Occipital lobe (tissue), 3 donors: ENCODE measurements at places on chromosomes 6 and 20.

- DNase-seq, result no peak
Measured at GRCh38 chr20:10225439-10226060, 6.9 kb downstream of the SNAP25 start.

DNA sequence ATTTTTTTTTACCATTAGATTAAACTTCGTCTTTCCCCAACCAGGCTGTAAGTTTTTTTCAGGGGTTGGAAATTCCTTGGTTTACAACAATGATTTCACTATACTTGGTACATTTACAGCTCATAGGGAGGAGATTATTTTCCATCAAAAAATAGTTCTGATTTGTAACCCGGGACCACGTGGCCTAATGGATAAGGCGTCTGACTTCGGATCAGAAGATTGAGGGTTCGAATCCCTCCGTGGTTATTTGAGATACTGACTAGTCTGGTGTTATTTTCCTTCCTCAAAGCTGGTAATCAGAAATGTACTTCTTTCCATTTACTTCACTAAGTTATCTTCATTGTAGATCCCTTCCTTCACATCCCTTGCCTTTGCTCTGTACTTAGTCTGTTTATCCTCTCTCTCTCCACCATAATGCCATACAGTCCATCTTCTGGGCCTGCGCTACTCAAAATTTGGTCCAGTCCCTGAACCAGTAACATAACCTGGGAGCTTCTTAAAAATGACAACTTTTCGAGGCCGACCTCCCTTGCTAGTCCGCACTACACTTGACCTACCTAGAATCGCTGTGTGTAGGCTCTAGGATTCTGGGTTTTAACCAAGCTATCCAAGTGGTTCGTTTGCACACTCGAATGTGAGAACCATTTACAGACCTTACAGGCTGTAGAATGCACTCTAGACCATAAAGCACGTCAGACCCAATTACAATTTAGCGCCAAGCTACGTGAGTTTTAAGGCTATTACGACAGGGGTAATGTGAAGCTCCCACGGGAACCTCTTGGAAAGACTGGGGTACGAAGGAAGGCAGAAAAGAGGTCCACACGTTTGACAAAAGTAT, 42.1 kb upstream of the BTN3A2 start:
- DNase-seq, result no peak

DNA sequence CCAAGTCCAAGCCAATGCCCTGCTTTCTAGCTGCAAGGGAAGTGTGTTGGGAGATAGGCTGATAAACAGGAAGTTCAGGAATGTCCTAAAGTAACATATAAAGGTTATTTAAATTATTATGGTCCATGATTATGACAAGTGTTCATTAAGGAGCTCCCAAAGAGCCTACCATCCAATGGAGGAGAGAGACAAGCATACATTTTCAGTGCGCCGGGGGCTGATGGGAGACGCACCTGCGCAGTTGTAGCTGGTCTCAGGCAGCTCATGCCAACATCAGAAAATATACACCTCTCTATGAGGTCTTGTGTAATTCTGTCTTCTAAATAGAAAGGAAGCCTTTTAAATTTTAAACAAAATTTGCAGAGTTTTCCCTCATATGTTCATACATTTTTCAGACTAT, 12.6 kb upstream of the SFT2D1 start:
- DNase-seq, result no peak

DNA sequence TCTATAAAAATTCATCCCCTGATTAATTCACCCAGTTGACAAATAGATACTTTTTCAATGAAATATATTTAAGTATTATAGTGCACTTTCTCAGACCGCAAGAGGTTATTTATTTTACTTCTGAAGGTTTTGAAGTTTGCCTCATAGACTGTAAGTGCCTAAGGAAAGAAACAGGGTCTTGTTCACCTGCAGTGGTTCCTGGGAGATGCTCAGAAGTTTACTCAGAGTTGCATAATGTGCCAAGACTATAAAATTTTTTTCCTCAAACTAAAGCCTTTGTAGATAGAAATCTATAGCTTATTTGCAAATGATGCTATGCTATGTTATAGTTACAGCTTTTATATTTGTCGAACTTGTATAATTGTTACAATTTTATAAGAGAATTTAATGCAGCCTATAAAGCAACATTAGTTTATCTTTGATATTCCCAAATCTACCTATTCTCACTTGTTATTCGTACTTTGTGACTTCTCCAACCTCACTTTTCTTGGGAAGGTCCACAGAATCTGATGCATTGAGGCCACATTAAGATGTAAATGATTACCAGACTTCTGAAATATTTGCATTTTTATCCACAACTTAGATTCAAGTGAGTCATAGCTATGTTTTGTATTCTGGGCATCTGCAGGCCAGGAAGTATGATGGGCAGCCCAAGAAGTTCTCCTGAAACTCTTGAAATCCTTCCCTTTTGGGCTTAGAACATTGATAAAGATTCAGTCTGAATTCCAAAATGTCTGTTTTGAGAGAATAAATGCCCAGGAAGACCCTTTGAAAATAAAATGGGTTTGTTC, 35.7 kb downstream of the KCNQ5 start:
- no peak for DNase-seq

DNA sequence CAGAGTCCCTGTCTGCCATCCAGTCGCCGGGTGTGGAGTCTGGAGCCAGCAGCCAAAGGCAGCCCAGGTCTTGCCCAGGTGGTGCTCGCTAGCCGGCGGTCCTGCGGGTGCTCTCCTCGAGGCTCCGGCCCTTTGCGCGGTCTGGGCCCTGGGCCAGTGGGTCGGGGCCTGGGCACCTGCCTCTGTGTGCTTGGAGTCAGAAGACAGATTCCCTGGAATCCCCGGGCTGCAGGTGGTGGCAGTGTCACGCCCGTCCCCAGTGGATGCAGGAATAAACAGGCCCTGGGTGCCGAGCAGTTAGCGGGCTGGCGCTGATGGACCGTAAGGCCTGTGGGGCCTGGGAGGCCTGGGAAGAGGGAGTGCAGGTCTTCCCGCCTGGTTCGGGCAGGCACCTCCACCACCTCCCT, 5.3 kb downstream of the SS18L1 start:
- no peak for DNase-seq

- no peak for DNase-seq
Measured at GRCh38 chr20:19598117-19598850, 159.8 kb upstream of the RIN2 start.

DNA sequence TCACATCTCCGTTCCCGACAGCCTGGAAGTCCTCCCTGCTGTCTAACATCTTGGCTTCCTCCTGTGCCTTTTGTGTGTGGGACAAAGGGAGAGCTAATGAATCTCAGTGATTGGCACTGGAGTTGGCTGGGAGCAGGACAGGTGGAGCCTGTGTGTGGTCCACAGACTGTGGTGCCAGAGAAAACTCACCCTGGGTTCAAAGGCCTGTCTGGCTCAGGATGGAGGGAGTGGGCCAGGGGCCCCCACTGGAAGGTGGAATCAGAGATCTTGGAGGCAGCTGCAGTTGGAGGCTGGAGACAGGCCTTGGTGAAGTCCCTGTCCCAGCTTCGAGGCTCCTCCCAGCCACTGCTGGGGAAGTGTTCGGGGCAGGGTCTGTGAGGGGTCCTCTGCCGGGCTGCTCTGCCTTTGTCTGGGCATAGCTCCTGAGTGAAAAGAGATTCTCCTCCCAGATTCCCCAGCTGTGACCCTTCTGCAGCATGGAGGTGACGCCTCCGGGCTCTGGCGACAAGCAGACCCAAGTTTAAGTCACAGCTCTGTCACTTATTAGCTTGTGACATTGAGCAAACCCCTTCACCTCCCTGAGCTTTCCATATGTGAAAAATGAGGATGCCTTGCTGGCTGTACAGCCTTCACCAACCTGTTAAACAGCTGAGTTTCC, 13.9 kb upstream of the ITPR3 start:
- no peak for DNase-seq

DNA sequence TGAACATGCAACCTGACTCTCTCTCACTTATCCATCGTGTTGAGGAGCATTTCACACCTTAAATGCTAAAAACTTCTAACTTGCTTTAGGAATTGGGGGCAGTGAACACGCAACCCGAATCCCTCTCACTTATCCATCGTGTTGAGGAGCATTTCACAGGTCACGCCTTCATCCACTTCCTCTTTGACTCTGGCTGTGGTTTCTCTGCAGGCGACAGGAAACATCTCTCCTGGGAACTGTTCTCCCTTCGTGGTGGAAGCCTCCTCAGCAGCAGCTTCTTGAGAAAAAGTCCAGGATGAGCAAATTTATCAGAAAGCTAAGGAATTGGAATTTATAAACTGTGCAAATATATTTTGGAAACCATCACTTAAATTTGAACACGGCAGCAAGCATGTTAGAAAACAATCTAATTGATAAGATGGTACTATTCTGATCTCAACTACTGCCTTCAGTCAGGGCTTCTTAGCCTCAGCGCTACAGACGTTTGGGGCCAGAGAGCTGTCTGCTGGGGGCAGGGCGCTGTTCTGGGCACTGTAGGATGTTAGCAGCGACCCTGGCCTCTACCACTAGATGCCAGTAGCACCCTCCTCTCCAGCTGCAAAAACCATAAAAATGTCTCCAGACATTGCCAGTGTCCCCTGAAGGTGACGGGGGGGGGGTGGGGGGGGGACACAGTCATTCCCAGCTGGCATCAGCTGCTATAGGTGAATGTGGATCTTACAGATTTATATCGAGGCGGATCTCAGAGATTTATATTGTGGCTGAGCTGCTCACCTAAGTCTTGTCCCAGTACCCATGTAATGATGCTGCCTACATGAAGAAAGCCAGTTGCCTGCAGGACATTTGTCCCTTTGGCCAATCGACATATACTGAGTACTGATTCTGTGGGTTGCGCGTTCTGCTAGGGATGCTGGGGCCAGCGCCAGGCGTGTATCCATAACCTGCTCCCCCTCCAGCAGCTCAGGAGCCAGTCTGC, 26.2 kb downstream of the CTCFL start:
- DNase-seq, result no peak

- DNase-seq, result no peak
Measured at GRCh38 chr6:32491700-32492099, 38.4 kb downstream of the HLA-DRB5 start.

DNA sequence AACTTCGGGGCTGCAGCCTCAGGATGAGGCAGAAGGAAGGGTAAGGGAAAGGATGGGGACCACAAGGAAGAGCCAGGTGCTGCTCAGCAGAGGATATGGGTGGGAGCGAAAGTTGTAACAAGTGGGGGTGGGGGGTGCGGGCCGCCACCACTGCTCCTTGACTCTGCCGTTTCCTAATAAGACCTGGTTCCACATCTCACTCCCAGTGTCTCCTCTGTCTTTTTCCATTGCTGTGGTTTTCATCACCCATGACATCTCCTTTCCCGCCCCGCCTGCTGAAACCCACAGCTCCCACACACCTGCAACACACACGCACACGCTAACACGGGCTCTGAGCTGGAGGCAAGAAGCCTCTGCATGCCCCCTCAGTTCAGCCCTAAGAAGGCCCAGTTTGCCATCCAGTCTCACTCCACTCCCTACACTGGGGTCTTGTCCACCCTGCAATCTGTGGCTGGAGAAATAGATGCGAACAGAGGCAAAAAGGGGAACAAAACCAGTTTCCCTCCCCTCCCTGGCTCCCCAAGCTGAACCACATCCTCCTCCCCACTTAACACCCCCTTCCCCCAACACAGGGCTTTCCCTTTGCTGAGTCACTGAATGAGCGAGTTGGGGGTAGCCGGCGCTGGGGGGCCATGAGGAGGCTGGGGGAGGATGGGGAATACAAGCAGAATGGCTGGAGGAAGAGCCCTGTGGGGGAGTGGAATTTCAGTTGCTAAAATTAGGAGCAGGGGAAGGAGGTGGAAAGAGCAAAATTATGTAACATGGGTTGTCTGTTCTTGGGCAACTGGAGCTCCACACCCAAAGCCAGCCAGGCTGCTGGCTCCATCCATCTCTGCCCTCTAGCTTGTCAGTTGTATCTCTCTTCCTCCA, 11.5 kb downstream of the NFKBIL1 start:
- DNase-seq, result peak; percentile 20

- DNase-seq, result no peak
Measured at GRCh38 chr6:2579241-2579761, 171.4 kb downstream of the MYLK4 start.

GRCh38 chr6:151109361-151109760, 130.4 kb upstream of the AKAP12 start:
- DNase-seq, result no peak

GRCh38 chr20:16761305-16761829, 13.2 kb downstream of the OTOR start:
- DNase-seq, result peak; percentile 28

DNA sequence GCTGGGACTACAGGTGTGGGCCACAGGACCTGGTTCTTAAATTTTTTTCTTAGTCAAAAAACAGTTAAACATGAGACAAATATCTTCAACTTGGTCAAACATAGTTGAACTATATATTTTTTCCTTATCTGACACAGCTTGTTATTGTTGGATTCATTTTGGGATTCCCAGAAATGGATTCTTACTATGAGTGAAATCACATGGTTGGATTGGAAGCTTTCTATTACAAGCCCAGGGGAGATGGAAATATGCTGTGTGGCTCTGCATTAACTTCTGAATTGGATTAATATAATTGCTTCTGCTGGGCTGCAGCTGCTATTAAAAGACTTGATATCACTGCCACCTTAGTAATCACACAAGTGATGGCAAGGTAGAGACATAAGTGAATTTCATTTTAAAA, 126.4 kb upstream of the DUSP22 start:
- DNase-seq, result no peak

- DNase-seq, result no peak
Measured at GRCh38 chr6:147190556-147190955, 13.7 kb upstream of the STXBP5 start.

- DNase-seq, result no peak
Measured at GRCh38 chr6:157996201-157996712, 14.6 kb downstream of the SYNJ2 start.

GRCh38 chr20:57432862-57433491, 41.8 kb downstream of the RBM38 start:
- no peak for DNase-seq

DNA sequence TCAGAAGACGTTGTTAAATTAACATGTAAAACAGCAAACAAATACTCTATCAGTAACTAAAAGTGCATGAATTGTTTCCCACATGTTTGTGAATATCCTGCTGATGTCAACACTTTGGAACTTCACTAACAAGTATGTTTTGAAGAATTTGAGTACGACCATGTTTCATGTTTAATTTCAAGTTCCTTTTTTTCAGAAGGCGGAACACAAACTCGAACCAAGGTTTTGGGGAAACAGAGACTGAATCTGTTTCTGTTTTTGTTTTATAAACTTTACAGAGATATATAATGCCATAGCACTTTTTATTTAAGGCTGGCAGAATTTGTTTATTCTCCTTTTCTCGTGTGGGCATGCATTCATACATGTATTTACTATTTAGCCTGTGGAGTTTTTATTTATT, 509.3 kb upstream of the CITED2 start:
- no peak for DNase-seq

GRCh38 chr20:1707588-1708449, 50.2 kb upstream of the SIRPG start:
- no peak for DNase-seq

- DNase-seq, result no peak
Measured at GRCh38 chr6:2641044-2641725, 109.5 kb downstream of the MYLK4 start.

GRCh38 chr6:136079701-136080565, 170.2 kb downstream of the MTFR2 start:
- DNase-seq, result no peak
